NCI-H510A treated with DMSO at 0.1 percent for 48 hours (cell line): ENCODE measurements at places on chromosomes 13 and 19.

GRCh38 chr13:112760931-112761330, 71.1 kb downstream of the ATP11A start:
- DNase-seq: no peak

- DNase-seq: no peak
Measured at GRCh38 chr13:62747629-62748028, 1332.0 kb upstream of the PCDH20 start.

DNA sequence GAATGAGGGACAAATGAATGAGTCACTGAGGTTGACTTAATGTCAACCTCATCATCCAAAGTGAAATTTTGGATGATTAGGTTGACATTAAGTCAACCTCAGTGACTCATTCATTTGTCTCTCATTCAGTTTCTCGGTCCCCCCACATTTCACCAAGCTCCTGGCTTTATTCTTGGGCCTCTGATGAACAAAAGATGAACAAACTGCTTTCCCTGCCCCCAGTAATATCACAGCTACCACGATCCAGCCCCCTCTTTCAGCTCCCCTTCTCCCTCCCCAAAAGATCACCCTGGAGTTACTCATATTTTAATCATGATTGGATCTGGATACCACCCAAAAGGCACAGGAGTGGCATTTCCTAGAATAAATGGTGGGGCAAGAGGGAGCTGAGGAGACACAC, 10.8 kb downstream of the CEACAM18 start:
- no peak for DNase-seq

DNA sequence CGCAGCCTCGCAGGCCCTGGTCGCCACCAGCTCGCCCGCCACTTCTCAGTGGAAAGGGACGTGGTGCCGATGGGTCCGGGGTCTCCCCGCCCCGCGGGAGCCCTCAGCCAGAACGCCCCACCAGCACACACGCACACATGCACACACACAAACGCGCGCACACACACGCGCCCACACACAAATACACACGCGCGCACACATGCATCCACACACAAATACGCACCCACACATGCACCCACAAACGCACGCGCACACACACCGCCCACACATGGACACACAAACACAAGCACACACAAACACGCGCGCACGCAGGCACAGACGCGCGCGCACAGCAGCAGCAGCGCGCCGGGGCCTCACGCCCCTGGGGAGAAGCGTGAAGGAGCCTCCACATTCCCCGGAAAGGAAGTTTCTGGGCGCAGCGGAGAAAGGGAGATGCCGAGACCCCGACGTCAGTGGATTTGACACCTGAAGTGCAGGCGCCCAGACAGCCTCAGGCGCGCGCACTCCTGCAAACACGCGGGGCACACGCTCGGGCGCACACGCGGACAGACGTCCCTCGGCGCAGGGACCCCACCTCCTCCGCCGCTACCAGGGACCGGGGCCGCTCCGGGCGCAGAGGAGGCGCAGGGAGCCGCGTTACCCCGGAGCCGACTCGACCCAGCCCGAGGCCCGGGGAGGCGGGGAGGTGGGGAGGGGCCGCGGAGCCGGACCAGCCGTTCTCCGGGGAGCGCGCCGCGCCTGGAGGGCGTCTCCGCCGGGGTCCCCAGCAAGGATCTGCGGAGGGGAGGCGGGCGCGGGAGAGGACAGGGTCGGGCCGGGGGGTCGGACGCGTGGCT, 622 bp downstream of the RASA3 start:
- no peak for DNase-seq

GRCh38 chr13:106804991-106805390, 237.1 kb upstream of the ARGLU1 start:
- no peak for DNase-seq

DNA sequence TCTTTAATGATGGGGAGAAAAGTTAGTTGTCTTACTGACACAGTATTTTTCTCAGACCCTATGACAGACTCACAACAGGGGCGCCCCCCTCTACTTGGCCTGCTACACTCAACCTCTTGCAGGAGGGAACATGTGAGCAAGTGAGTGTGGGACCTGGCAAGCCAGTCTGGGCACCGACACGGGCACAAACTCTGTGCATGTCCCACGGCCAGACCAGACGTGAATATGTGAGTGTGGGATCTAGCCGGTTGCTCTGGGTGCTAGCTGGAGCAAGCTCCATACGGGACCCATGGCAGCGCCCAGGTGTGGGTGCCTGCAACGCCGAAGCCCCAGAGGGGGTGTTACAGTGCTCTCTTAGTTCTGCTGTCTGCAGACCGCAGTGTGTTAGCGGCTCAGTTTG, 1437.3 kb upstream of the MIR17HG start:
- no peak for DNase-seq

DNA sequence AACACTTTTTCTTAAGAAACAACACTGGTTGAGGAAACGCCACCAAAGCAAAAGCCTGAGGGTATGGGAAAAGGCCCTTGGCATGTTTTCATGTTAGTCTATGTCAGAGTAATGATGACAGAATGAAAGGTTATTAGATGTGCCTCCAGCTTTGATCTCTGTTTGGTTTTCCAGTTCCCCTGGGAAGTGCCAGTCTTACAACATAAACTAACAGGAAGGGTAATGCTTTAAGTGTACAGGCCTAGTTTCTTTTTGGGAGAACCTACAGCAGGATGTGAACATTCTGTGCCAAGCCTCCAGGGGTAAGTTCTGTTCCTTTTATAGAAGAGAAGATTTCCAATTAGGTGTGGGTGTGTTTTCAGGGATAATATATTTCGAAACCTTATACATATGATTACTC, 121.7 kb downstream of the FNDC3A start:
- no peak for DNase-seq

DNA sequence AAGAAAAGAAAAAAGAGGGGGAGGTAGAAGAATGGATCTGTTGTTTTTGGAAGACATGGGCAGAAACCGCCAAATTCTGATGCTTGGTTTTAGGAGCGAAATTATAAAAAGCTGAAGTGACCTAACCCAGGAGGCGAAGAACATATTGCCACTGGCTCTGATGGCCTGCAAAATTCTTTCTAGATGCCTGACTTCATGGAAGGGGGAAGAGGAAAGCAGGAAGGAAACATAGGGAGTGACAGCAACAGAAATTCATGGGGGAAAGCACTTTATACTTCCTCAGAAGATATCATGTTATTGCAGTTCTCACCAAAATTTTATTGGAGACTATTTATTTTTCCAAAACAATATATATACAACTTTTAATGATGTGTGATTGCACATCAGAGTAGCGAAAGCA, 213.5 kb downstream of the DLEU7 start:
- DNase-seq: no peak

GRCh38 chr13:32164622-32165268, 133.2 kb downstream of the FRY start:
- peak; percentile 51 for DNase-seq

- no peak for DNase-seq
Measured at GRCh38 chr19:4709440-4710280, 14.0 kb downstream of the DPP9 start.

DNA sequence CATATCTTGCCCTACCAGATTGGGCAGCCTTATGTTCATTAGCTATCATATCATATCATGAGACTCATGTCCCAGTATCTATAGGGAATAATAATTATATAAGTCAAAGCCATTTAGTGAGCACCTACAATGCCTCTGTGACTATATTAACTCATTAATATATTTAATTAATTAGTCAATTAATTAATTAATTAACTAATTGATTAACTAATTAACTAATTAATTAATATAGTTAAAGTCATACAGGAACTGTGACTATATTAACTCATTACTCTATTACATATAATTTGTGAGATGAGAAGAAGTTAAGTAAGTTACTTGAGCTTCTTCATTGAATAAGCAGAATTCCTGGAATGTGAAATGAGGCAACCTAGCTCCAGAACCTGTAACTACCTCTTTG, 588.3 kb upstream of the SLITRK1 start:
- no peak for DNase-seq

DNA sequence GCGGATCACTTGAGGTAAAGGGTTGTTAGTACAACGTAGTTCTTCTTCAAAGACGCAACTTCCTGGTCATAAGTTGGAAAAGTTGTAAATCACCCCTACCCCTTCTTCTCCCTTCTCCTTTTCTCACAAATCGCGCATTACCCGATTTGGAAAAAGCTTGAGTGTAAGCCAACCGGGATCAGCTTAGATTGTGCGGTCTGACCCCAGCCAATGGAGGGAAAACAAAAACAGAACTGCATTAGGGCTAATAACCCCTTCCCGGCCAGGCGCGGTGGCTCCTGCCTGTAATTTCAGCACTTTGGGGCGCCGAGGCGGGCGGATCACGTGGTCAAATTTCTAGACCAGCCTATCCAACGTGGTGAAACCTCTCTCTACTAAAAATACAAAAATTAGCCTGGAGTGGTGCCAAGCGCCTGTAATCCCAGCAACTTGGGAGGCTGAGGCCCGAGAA, 806 bp downstream of the ZNF90 start:
- DNase-seq: no peak

GRCh38 chr13:72198967-72199560, 332.1 kb upstream of the DACH1 start:
- no peak for DNase-seq

GRCh38 chr19:53002479-53002878, 11.2 kb upstream of the ERVV-1 start:
- no peak for DNase-seq

- peak; percentile 85 for DNase-seq
Measured at GRCh38 chr19:48674921-48675824, 2.4 kb upstream of the NTN5 start.

DNA sequence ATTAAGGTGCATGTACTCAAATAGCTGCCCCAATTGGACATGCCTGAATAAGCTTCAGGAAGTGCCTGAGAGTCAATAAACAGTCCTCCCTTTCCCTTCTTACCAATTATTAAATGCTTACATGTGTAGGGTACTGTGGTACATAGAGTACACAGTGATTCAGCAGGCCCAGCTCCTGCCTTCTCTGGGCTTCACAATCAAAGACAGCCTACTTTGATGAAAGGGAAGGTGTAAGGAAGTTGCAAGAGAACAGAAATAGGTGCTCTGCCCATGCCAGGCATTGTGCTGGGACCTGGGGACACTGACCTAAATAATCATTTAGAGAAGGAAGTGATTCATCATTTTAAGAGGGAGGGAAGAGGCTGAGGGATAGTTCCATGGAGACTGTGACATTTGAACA, 17.2 kb downstream of the FRY start:
- peak; percentile 34 for DNase-seq

- DNase-seq: no peak
Measured at GRCh38 chr19:41997851-41998229, 3.8 kb upstream of the ATP1A3 start.

GRCh38 chr13:76887076-76887563, 915 bp upstream of the KCTD12 start:
- no peak for DNase-seq
